WTC11 (cell line): ENCODE measurements at places on chromosomes 3 and 15. TPM values are rescaled to one million over a fixed set of nuclear protein-coding genes. Genes with fewer than 3 reads are reported as not detected.

BNC1 gene
- 0.11 TPM in 1 of 3 replicates, not detected in the others for total RNA-seq

GOLGA8G gene
- not detected in 3 replicates for total RNA-seq

SCN5A gene
- total RNA-seq: 10.0 to 13.6 TPM (median 11.8 TPM) in 3 replicates

SUMF1 gene
- 10.2 to 11.0 TPM (median 10.4 TPM) in 3 replicates for total RNA-seq

ADGRG7 gene
- not detected in 3 replicates for total RNA-seq

NPAP1 gene
- total RNA-seq: 0.11 to 0.13 TPM (median 0.11 TPM) in 3 replicates

CPA3 gene
- total RNA-seq: not detected in 3 replicates

THAP10 gene
- 2.6 to 3.6 TPM (median 3.4 TPM) in 3 replicates for total RNA-seq

SUCLG2 gene
- 39.7 to 57.4 TPM (median 54.1 TPM) in 3 replicates for total RNA-seq

CPLX3 gene
- total RNA-seq: 0.09 to 0.21 TPM (median 0.09 TPM) in 3 replicates

DNA sequence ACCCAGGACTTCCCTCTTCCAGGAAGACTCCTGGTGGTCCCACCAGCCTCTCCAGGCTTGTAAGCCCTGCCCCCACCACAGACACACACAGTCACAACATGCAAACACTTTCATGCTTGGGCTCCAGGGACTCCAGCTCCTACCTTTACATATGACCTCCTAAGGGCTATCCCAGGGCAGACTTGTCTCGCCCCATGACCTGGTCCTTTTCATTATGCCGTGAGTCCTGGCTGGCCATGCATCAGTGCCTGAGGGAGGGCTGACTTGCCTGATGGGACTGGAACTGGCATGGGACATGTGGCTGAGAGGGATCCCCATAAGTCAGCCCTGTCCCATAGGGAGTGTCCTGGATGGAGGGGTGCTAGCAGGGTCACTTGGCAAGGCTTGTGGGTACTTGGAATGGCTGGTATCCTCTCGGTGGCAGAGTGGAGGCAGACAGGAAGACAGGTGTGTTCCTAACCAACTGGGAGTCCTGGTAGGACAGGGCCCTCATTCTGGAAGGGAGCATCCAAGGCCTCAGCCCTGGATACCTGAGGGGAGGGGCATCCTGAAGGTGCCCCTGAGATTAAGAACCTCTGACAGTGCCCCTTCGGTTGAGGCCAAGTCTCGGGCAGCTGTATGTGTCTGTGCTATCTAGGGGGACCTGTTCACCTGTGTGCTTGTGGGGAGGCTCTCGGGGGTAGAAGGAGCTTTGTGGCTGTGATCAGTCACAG is 540 bp upstream of the HHATL start:
- no peak for DNase-seq

DNA sequence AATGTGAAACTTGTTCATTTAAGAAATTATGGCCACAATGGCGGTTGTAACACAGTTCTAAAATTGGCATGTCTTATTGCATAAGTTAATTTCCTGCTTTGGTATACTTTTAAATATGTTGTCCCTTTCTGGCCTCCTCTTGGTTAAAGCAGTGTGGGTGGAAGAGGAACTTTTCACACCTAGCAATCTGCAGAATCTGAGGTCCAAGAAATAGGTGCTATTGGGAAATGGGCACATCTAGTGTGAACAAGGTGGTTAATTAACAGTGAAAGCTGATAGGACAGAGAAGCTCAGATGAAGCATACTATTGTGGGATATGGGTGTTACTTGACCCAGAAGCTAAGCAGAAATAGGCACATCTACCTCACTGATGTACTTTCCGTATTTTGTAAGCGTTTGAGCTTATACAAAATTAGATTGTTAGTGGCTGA is 10.6 kb downstream of the CMC1 start:
- DNase-seq: no peak

GRCh38 chr3:149122721-149123578 is 6.5 kb upstream of the HPS3 start:
- no peak for DNase-seq

- no peak for DNase-seq
Observed at GRCh38 chr3:149134575-149134974, 5.1 kb downstream of the HPS3 start.

DNA sequence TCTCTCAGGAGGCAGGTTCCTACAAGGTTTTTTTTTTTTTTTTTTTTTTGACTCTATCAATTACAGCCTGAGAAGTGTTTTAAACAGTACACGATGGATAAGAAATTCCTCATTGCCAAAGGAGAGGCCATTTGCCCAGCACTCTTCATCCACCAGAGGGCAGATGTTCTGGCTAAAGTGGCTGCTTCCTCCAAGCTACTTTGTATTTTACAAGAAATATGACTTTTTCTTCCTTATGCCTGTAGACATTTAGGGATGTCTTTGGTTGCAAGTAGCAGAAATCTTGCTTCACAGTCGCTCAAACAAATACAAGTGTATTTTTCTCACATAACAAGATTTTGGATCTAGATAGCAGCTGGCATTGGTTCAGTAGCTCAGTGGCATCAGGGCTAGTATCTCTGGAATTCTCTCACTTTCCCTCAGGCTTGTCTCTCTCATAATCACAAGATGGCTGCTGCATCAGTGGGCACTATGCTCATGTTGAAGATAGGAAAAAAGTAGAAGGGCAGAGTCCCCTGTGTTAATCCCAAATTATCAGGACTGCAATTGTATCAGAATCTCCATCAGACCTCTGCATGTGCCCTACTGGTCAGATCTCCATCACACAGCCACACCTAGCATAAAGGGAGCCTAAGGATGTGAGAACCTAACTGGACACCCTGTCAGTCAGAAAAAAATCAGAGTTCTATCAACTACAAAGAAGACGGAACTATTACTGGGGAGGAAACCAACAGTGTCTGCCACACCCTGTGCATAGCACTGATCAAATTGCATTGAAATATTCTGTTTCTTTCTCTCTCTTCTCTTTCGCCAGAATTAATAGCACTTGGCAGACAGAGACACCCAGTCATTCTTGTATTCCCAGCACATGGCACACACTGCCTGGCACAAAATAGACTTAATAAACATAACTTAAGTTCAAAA is 138.9 kb upstream of the COL8A1 start:
- DNase-seq: peak; percentile 39

- no peak for DNase-seq
Observed at GRCh38 chr15:83955806-83956265, 279.7 kb upstream of the GOLGA6L4 start.

DNA sequence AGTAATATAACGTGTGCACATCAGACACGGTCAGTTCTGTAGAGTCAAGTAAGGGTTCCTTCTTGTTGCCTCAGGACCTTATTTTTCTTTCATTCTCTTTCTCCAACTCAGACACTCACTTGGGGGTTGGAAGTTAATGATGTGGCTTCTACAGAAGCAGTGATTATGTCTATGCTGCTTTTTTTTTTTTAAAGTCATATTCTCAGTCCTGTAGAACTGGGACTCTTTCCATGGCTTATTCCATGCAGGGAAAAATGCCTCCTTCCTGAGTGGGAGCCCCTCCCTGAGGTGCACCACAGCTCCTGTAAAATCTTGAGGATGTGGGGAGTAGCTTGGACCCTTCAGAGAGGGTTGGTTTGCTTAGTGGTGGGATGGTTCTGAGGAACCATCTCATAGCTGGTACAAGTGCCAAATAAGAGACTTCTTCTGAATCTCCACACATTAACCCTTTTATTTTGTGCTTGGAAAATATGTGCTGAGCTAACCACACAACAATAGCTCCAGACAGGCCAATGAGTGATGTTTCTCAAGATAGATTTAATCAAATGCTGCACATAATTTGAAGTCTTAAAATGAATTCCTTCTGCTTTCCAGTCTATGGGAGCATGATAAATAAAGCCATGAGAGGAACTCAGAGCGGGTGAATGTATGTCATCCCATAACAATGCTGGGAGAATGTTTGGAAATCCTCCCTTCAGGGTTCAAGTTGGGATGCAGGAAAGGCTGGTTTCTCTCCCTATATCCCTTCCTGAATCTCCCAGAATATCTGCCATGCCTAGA is 23.3 kb upstream of the FSTL1 start:
- no peak for DNase-seq

GRCh38 chr3:163916596-163917560 is 1161.4 kb downstream of the SI start:
- DNase-seq: no peak

GRCh38 chr15:85691350-85692240 is 103.1 kb downstream of the KLHL25 start:
- DNase-seq: no peak

DNA sequence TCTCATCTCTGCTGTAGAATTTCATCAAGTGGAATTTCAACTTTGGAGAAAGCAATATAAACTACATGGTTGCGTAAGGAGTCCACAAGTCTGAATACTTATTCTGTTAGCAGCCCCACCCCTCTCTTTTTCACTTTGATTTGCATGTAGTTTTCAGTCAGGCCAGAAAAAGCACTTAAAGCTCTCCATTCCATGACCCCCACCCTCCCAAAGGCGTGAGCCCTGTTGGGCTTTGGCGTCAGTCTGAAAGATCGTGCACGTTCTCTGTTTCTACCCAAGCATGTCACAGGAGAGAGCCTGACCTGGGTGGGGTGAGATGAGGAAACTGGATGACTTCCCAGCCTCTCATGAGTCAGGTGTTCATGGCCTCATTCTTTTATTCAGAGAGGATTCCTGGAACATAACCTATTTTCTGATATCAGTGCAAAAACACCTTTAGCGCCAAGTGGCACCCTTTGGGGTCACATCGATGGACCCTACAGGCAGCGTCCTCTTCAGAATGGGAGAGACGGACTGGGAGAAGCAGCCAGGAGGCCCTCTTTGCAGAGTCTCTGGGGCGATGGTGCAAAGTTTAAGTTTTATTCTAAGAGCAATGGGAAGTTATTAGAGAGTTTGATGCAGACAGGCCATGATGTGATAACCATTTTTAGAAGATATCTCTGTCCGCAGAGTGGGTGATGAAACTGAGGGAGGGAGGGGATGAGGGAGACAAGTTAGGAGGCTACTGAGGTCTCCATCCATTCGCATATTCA is 55.8 kb downstream of the LSM3 start:
- DNase-seq: no peak

GRCh38 chr15:41530363-41530956 is 13.6 kb downstream of the RPAP1 start:
- DNase-seq: no peak

DNA sequence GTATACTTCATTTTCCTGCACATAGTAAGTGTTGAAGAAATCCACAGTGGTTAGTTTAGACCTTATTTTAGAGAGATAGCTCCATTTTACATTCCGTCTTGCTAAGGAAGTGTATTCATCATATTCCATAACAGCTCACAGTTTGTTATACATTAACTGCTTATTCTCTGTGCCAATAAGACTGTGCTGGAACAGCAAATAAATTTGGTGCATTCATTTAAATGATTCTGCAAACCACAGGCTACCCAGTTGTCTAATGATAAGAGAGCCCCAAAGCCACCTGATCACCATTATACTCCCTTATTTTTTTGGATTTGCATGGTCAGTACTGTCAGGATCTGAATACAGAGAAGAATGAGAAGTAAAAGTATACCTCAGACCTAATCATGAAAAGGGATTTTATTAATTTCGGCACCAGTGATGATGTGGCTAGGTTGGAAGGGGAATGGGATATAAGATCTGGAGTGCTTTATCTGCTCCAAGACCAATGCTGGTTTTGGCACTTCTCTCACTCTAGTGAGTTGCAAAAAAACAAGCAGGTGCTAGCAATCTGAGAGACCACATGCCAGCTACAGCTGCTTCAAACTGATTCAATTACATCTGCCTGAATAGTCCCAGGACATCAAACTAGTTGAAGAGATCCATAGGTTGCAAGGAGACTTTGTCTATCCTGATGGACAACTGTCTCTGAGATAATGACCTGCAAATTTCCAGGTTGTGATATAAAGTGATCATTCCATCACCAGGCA is 254.8 kb downstream of the ZBTB20 start:
- no peak for DNase-seq

- DNase-seq: no peak
Observed at GRCh38 chr15:56249092-56249491, 5.4 kb upstream of the RFX7 start.

DNA sequence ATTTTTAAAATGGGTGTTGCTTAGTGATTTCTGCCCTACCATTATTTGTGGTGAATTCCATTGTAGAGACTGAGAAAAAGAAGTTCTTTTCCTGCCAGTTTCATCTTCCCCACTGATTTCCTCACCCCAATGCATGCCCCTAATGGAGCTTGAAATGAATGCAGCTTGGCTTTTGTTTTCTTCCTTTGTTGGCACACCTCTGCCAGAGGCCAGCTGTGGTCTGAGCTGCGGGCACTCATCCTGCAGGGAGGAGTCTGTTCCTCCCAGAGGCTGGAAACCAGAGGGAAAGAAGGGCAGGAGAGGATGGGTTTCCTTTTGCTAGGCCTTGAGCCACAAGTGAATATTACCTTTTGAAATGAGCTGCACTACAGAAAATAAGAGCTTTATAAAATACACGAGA is 9.3 kb upstream of the ST8SIA2 start:
- no peak for DNase-seq

GRCh38 chr3:128084675-128085021 is 32.4 kb downstream of the SEC61A1 start:
- DNase-seq: no peak

- peak; percentile 76 for DNase-seq
Observed at GRCh38 chr15:40155270-40155910, 5.5 kb upstream of the BUB1B start.

DNA sequence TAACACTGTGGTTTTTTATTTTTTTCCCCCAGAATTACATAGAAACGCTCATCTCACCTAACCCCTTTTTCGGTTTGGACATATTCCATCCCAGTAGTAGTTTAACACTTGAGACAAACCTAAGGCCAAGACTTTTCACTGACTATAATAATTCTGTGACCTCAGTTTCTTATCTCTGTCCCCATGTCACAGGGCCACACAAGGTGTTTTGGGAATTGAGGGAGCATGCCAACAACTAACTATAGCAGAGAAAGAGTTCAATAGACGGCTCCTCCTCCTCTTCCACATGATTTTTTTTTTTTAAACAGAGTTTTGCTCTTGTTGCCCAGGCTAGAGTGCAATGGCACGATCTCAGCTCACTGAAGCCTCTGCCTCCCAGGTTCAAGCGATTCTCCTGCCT is 27.4 kb upstream of the GHSR start:
- no peak for DNase-seq

GRCh38 chr15:50463423-50464358 is 39.5 kb downstream of the USP8 start:
- no peak for DNase-seq

DNA sequence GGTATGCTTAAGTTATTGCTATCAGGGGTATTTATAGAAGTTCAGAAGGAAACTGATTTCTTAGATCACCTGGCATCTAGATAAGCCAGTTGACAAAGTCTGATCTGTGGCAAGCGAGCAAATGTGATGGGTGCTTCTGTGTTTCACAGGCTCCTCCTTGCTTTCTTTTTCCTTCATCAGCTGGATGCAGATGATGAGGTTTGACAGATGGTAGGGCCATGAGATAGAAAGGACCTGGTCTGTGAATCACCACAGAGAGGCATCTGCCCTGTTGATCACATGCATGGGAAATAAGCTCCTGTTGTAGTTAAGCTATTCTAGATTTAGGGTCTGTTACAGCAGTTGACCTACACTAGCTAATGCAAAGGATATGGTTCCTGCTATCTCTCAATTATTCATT is 372.0 kb downstream of the NEK10 start:
- no peak for DNase-seq

- no peak for DNase-seq
Observed at GRCh38 chr3:72141264-72141663, 356.3 kb upstream of the PROK2 start.
